SK-N-SH (cell line): ENCODE measurements at places on chromosomes 3 and 15. TPM values are rescaled to one million over a fixed set of nuclear protein-coding genes. Genes with fewer than 3 reads are reported as not detected.

SLC28A1 gene
- polyA plus RNA-seq: not detected in 2 replicates

IQCF5 gene
- not detected in 2 replicates for polyA plus RNA-seq

GNAT1 gene
- polyA plus RNA-seq: not detected in 2 replicates

ANKRD34C gene
- not detected in 2 replicates for polyA plus RNA-seq
